ENCODE measurements at places on chromosomes 4 and X.

GRCh38 chr4:35399912-35400311 lies 844.4 kb downstream of the ARAP2 start:
- DNase-seq: no peak

GRCh38 chr4:1720163-1720983 lies 750 bp downstream of the TMEM129 start:
- DNase-seq: peak; percentile 61

DNA sequence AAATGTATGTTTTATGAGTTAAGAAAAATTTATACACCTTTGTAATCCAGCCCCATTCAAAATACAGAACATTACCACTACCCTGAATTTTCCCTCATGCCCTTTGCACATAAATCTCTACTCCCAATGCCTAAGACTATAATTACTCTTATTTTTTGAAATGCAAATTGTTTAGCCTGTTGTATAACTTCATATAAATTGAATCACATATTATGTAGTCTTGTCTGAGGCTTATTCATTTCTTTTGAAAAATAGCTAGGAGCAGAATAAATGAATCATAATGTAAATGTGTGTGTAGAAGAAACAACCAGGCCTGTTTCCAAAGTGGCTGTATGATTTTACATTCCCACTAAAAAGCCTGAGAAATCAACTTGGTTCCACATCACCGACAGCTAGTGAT lies 319.8 kb downstream of the DCAF12L2 start:
- DNase-seq: no peak

GRCh38 chr4:140523857-140524742 lies at the start of gene ELMOD2:
TSS of gene ELMOD2 (plus strand) at chr4:140524168. CDS start at chr4:140525429, 1,261 bp downstream.
- peak; percentile 97 for DNase-seq

DNA sequence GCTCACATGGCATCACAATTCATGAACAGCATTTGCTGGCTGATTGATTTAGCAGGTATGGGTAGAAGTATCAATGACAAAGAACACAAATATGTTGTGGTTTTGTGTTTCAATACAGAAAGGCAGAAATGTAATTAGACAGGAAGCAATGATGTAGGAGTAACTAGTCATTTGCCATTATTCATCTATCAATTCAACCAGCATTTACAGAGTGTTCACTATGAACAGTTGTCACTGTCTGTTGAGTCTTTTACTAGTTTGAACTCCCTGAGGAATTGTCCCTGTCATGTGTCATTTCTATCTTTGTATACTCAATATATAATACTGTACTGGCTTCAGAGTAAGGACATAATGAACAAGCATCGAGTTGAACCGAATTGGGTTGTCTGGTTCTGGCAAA lies 51.5 kb upstream of the ARHGAP24 start:
- DNase-seq: no peak

DNA sequence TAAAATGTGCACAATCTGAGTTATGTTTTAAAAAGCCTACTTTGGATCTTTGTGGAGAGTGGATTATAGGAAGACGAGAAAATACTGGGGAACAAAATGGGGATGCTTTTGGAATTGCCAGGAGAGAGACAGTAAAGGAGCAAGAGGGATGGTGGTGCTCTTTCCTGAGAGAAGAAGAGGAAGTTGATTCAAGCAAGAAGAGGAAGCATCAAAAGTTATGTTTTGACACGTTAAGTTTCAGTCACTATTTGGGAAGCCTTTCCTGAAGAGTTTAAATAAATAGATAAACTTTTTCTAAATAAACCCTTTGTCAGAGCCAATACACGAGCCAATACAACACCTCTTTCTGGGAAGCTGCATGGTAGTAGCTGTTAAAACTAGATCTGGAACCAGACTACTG lies 394.1 kb downstream of the GALNTL6 start:
- DNase-seq: no peak

GRCh38 chr4:108417923-108418322 lies 202.5 kb upstream of the RPL34 start:
- DNase-seq: no peak

DNA sequence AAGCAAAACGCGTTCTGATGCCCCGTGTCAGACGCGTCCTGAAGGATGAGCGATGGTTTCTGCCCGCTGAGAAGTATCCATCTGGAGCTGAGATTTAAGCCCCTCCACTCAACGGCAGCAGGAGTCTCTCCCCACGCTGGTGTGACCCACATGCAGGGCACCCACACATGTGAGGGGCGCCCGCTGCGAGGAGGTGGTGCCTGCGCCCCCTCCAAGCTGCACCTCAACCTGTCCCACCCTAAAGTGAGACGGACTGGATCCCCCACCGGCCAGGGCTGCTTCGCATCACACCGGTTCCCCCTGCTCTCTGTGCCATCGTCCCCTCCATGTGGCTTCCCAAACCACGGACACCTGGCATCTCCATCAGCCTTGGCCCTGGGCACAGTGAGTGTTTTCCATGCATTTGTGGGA lies 4.5 kb upstream of the PDE6B start:
- DNase-seq: no peak

DNA sequence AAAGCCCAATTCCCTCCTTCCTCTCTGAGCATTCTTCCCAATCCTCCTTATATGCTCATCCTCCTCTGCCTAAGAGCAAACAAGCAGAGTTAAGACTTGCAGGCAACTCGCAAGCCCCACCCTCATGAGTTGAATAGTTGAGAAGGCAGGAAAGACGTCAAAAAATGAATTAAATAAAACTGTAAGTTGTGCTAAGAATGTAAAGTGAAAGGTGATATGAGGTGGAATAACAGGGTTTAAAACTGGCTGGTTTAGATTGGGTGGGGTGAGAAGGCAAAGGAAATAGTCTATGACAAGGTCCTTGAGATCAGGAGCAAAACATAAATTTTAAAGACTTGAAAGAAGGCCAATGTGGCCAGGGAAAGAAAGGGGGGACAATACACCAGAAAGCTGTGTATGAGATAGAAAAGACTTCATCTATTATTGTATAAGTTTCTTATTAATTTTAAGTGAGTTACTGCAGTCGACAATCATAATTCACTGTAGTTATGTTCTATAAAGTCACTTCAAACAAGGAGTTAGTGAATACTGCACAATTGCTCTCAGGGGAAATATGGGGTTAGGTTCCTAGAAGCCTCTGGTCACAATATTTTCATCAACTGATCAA lies 124.9 kb downstream of the RELL1 start:
- DNase-seq: no peak

DNA sequence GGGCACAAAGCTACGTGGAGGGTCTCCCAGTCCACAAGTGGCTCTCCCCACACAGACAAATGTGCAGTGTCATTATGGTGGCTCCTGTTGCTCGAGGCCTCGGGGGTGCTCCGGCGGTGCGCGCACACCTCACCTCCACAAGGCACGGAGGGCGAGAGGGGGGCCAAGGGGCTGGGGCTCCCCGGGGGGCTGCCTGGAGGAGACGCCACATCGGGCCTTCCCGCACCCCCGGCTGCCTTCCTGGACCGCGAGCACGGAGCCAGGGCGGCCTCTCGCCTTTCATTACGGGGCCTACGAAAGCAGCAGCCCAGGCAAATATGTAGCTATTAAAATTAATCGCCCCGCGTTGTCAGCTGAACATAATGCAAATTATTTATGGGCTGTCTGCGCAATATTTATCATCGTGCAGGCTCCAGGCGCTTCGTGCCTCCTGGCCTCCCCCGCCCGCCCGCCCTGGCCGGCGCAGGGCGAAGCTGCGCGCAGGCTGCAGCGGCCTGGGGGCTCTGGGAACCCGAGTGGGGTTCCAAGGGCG lies 70.8 kb upstream of the BCOR start:
- no peak for DNase-seq

- DNase-seq: no peak
These were observed 33.6 kb upstream of the TBC1D9 start for GRCh38 chr4:140789759-140790158.

GRCh38 chr4:98374643-98375042 lies 113.5 kb downstream of the RAP1GDS1 start:
- no peak for DNase-seq

GRCh38 chrX:49120091-49120490 lies 3.4 kb downstream of the GPKOW start:
- DNase-seq: no peak

- no peak for DNase-seq
These were observed 346.4 kb downstream of the ZNF674 start for GRCh38 chrX:46198858-46199257.

DNA sequence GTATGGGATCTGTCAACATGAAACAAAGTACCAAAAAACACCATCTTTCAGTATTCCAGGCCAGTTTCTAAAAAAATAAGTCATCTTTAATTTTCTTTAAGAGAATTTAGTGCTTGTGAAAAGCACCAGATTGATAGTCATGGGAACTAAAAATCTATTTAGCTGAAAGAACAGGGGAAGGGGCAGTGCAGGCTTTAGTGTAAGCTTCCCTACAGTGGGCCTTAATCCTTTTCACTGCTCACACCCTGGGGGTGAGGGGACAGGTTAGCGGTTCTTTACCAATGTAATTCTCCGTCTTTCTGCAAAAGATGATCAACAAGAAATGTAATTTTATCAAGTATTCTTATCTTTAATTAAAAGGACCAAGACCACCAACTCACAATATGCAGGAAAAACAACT lies 47.1 kb downstream of the CHIC2 start:
- no peak for DNase-seq

DNA sequence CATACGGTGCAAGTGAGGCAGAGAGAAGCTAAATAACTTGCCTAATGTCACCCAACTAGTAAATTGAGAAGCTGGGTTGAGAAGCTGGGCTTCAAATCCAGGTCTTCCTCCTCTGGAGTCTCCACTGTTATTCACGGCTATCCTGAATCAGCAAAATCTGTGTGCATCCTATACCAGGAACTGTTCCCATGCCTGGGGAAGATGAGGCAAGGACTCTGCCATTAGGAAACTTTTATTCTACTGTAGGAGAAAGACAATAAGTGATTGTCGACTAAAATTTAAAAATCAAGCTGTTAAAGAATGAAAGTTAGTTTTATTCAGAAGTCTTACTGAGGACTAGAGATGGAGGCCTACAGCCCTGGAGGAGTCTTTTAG lies 872 bp upstream of the TEC start:
- DNase-seq: no peak

GRCh38 chr4:173827707-173828106 lies 297.7 kb upstream of the HAND2 start:
- DNase-seq: no peak

GRCh38 chr4:160562661-160563060 lies 1459.8 kb downstream of the RAPGEF2 start:
- DNase-seq: no peak

- no peak for DNase-seq
These were observed 10.0 kb downstream of the BEX3 start for GRCh38 chrX:103386332-103386731.

DNA sequence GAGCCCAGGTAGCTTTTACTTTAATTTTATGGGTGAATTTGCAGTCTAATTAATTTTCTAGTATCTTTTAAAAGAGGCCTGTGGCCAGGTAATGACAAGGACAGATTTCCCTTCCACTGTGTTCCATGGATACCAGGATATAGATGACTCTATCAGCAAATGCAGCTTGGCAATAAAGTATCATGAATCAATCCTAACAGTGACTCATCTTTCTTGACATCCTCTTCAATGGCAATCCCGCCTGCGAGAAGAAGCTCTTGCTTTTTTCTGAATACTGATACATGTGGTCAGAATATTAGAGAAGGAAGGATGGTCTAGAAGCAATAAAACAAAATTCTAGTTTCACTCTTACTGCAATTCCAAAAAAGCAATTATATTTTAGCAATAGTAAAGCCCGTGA lies 267.8 kb downstream of the DTHD1 start:
- DNase-seq: no peak
